ENCODE measurements at places on chromosomes 12 and 14. TPM values are rescaled to one million over a fixed set of nuclear protein-coding genes. Genes with fewer than 3 reads are reported as not detected.

NTS gene
- 0.24 TPM for total RNA-seq

PTPN6 gene
- total RNA-seq, result 2.3 TPM

OR4E1 gene
- total RNA-seq, result not detected

- H3K36me3 ChIP-seq, result no peaks in the 10 kb centered on the region
- peaks cover 12% of the 10 kb centered on the region for H3K4me1 ChIP-seq
- DNase-seq, result peak; percentile 91
- H3K27me3 ChIP-seq, result peaks cover 72% of the 10 kb centered on the region
- H3K27ac ChIP-seq, result peak overlapping the region; percentile 65
- H3K4me3 ChIP-seq, result peak overlapping the region; percentile 68
Observed at GRCh38 chr14:37594238-37594970, 645 bp downstream of the FOXA1 start.

GRCh38 chr14:85714069-85714468 lies 184.1 kb downstream of the FLRT2 start:
- H3K4me1 ChIP-seq, result no peaks in the 10 kb centered on the region
- no peaks in the 10 kb centered on the region for H3K27me3 ChIP-seq
- H3K36me3 ChIP-seq, result no peaks in the 10 kb centered on the region
- H3K27ac ChIP-seq, result no peak overlapping the region
- no peak overlapping the region for H3K4me3 ChIP-seq

- H3K36me3 ChIP-seq, result no peaks in the 10 kb centered on the region
- peaks cover 15% of the 10 kb centered on the region for H3K4me1 ChIP-seq
- H3K27me3 ChIP-seq, result no peaks in the 10 kb centered on the region
- H3K4me3 ChIP-seq, result no peak overlapping the region
Observed at GRCh38 chr12:75489187-75489586, 8.6 kb downstream of the GLIPR1 start.

- no peak overlapping the region for H3K27ac ChIP-seq
- no peaks in the 10 kb centered on the region for H3K27me3 ChIP-seq
- no peaks in the 10 kb centered on the region for H3K36me3 ChIP-seq
- H3K4me1 ChIP-seq, result no peaks in the 10 kb centered on the region
Observed at GRCh38 chr12:7498809-7499208, 4.8 kb downstream of the CD163 start.

- peak overlapping the region; percentile 77 for H3K4me3 ChIP-seq
- peaks cover 19% of the 10 kb centered on the region for H3K4me1 ChIP-seq
- DNase-seq, result peak; percentile 90
- no peaks in the 10 kb centered on the region for H3K27me3 ChIP-seq
- H3K36me3 ChIP-seq, result no peaks in the 10 kb centered on the region
Observed at GRCh38 chr14:85528080-85528896, 1.7 kb upstream of the FLRT2 start.

- no peak overlapping the region for H3K27ac ChIP-seq
- H3K27me3 ChIP-seq, result no peaks in the 10 kb centered on the region
- DNase-seq, result no peak
Observed at GRCh38 chr14:104644091-104644635, 39.6 kb upstream of the TMEM179 start.

All from A673 (cell line).